Panc1 (cell line): ENCODE measurements at places on chromosomes 1 and 21.

DNA sequence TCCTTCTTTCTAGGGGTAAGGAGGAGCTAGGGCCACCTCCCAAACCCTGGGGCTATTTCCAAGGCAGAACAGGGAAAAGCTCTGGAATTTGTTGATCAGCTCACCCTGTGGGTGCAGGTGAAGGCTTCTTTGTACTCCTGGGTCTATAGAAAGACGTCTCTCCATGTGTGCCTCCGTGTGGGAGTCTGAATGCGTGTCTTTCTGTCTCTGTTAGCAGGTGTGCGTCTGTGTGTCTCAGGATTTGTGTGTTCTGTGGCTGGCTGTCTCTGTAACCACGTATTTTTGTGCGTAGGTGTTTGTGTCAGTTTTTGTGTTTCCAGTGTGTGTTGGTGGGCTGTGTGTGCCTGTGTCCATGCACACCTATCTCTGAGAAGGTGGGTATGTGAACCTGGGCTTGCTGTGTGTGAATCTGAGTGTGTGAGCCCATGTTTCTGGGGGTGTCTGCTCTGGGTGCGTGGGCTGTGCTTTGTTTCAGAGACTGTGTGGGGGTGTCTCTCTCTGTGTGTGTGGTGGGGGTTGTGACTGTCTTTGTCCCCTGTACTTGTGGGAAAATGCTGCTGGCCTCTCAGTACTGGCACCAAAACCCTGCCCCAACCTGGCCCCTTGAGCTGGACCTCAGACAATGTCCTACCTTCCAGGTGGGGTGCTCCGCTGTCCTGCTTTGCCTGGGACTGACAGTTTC, 12.7 kb upstream of the ETV3L start:
- no peak for DNase-seq

DNA sequence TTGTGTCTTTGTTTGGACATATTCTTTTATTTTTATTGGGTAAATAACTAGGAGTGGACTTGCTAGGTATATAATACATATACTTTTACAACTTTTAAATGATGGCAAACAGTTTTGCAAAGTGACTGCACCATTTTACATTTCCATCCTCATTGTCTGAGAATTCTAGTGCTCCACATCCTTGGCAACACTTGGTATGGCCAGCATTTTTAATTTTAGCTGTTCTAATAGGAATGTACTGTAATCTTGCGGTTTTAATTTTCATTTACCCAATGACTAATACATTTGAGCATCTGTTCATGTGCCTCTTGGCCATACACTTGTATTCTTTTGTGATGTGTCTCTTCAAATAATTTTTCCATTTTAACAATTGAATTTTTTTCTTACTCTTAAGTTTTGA, 37.0 kb upstream of the ATP6V1G3 start:
- DNase-seq = no peak

DNA sequence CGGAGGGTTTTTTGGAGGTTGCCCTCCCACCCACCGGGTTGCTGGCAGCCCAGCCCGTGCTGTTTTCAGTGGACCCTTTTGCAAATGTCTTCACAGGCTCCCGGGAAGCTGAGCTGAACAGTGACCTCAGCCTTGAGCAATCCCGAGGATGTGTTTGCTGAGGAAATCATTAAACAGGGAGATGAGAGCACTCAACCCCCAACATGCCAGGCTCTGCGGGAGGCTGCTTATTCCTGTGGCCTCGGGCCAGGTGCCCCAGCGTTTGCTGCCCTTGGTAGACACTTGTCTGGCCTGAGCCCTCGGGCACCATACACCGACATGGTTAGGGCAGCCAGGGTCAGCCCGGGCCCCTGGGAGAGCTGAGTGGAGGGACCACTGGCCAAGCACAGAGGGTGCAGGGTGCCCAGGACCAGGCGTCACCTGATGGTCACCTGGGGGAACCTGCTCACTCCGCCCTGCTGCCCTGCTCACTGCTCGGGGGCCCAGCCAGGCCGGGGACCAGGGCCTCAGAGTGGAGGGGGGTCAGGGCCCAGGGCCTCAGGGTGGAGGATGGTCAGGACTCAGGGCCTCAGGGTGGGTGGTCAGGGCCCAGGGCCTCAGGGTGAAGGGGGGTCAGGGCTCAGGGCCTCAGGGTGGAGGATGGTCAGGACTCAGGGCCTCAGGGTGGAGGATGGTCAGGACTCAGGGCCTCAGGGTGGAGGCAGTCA, 42.5 kb upstream of the POFUT2 start:
- no peak for DNase-seq

- DNase-seq = no peak
These were observed 122.5 kb upstream of the CACYBP start for GRCh38 chr1:174877208-174877673.

DNA sequence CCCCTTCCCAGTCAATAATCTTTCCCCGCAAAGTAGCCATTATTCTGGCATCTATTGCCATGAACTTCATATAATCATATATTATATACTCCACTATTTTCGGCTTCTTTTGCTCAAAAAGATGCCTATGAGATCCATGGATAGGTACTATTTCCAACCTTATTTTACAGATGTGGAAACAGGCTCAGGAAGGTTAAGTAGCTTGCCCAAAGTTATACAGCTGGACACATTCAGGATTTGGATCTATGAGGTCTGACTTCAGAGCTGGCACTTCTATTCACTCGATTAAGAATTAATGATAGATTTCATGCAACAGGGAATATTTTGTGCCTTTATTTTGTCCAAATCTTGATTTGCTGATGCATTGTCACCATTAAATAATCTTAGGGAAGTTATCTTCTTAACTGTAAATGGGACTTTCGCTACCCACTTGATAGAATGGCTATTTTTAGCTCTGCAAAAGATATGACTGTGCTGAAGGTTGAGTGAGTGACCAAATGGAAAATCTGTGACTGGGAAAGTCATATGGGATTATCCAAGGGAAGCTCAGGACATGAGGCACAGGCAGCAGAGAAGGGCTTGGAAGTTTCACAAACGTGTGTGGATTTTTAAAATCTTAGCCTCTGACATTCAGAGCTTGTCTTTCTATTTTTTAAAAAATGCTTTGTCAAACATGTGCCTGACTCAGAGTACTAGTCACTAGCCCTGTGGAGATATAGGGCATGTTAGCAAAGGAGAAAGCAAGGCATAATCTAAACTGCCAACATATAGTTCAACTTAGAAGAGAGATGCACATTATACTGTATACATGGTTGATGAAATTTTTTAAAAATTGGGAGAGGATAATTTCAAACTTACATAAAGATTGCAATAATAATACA, 36.5 kb downstream of the GIPC2 start:
- DNase-seq = no peak

GRCh38 chr1:9324246-9325096, 31.8 kb downstream of the SPSB1 start:
- DNase-seq = no peak

DNA sequence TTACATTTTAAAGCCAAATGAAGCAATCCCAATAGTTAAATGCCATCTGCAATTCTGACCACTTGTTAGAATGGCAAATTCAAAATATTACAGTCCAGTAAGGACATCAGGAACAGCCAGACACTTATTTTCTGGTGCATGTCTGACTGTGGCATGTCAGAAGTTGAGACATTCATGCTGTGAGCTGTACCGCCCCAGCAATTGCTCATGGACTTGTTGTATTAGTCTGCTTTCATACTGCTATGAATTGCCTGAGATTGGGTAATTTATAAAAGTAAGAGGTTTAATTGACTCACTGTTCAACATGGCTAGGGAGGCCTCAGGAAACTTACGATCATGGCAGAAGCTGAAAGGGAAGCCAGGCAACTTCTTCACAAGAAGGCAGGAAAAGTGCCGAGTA, 19.1 kb downstream of the DDAH1 start:
- no peak for DNase-seq
